NCI-H2081 treated with DMSO at 0.1 percent for 48 hours (cell line): ENCODE measurements at places on chromosomes 13 and 19.

GRCh38 chr13:72570019-72570418 is 157.4 kb downstream of the MZT1 start:
- DNase-seq: no peak

DNA sequence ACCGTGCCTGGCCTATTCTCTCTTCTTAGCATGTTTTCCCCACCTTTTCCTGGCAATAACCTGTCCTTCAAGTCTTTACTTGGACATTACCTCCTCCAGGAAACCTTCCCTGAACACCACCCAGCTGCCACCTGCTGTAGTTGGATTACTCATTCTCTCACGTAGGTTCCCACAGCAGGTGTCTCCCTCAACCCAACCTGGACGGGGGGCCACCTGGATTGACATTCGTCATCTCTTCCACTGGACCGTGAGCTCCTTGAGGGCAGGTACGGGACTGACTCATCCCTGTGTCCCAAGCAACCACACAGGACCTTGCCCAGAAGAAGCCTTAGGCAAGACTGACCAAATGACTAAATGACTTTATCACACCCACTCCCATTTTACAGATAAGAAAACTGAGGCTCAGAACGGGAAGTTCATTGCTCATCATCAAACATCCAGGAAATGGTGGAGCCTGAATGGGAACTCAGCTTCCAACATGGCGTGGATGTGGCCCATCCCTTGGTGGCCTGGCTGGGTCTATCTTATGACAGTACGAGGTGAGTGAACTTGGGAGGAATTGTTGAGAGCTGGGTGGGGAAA is 3.5 kb upstream of the KLK6 start:
- DNase-seq: no peak

GRCh38 chr19:13207237-13207845 is 57.1 kb downstream of the IER2 start:
- no peak for DNase-seq

DNA sequence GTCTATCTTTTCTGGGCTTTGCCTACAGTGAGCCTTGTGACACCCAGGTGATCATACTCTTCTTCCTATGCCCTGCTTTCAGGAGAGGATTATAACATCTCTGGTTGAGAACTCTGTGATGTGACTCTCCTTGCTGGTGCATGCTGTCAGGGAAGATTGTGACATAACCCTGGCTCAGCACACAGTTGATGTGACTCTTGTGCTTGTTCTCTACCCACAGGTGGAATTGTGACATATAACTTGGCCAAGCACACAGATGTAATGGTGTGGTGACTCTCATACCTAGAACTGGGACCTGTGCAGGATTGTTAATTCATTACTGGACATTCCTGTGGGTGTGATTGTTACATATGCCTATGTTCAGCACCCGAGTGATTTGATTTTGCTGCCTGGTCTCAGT is 21.7 kb upstream of the ZNF254 start:
- DNase-seq: no peak

DNA sequence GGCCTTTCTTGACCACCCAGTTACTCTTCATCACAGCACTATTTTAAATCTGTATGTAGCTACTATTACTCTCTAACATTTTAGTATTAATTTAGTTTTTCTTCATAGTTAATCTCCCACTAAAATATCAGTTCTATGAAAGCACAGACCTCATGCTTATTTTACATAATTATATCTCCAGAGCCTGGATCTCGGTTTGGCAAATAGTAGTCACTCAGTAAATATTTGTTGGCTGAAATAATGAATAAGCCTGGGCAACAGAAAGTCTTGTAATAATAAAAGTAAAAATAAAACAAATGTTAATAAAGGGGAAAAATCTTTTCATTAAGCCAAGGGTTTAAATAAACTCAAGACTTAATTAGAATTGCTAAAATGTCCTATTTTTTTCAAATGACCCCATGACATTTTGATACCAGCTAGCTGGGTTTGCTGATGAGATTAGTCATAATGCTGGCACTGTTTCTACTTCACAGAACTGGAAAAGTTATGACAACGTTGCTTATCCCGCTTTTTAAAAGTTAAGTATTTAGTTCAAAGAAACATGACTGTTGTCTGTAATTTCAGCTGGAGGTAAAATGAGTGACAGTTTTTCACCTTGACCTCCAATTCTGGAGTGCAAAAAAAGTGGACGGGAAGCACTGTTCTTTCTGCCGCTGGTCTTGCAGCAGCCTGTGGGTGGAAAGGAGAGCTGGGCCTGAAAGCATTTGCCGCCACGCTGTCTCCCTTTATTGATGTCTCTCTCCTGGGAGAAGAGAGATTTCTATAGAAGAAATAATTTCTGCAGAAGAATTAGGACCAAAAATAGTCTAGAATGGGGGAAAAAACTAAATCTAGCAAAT is 85.2 kb upstream of the SPATA13 start:
- no peak for DNase-seq

DNA sequence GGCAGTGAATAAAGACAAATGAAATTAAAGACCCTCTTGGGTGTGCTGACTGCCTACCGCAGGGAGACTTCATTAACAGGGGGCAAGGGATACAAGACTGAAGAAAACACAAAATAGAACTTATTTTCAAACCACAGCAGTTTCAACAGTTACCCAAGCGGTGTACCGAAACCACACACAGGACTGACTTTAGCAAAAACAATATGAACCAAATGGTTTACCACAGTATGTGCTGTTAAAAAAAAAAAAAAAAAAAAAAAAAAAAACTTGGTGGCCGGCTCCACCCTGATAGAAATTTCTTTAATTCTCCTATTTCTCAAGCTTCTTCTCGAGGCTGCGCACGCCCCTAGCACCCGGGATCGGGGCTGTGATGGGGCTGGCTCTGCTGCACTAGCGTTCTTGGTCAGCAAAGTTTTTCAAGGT is 42.6 kb downstream of the KLF2 start:
- no peak for DNase-seq

DNA sequence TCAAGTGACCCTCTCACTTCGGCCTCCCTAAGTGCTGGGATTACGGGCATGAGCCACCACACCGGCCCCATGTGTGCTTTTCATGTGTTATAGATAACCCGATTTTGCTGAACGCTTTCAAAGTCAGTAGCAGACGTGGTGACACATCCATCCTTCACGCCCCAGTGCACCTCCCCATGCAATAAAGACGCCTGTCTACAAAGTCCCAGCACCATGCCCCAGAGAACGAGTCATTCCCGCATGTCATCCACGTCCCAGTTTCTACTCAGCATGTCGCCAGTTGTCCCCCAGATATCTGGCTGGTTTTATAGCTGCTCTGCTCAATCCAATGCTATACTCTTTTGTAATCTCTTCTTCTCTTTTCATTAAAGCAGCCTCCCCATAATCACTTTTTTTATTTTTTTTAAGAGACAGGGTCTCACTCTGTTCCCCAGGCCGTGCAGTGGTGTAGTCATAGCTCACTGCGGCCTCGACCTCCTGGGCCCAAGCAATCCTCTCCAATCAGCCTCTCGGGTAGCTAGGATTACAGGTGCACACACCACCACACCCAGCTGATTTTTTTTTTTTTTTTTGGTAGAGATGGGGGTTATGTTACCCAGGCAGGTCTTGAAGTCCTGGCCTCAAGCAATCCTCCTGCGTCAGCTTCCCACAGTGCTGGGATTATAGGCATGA is 42.5 kb downstream of the DNM2 start:
- DNase-seq: no peak

DNA sequence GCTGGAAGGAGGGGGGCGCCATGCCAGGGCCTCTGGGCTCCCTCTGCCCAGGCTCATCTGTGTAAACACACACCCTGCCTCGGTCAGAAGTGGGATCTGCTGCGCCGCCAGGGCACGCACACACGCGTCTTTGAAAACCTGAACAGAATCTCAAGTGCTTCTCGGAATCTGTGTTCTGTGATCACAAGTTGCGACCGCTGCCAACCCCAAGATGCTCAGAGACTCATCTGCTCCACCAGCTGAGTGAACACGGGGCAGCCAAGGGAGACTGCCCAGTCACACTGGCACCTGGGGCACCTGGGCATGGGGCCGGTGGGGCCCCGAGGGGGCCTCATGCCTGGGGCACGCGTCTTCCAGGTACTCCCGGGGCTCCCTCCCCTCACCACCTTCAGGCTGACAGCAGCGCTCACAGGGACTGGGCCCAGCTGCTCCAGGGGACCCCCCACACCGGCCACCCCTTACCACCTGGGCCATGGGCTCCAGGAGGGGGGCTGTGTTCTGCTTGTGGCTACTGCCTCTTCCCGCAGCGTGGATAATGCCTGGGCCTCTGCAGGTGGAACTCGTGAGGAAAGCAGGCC is 59.0 kb downstream of the KLF2 start:
- DNase-seq: no peak

DNA sequence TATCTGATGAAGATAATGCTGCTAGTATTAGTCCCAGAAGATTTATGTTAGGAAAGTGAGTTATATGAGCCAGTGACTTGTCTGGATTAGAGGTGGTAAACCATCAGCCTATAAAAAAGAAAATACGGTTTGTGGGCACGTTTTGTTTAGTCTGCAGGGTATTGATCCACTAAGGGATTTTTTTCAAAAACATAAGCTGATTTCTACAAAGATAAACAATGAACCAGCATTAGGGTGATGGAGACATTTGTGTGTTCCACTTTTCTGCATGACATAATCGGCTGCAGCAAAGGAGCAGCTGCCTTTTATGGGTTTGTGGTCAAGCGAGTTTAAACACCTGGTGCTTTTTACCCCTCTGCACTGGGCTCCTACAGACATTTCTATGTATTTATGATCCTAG is 836.4 kb upstream of the GPC6 start:
- DNase-seq: peak; percentile 47

GRCh38 chr19:18969931-18970659 is 29.1 kb upstream of the HOMER3 start:
- no peak for DNase-seq

GRCh38 chr19:39590265-39590664 is 12.1 kb upstream of the LGALS13 start:
- DNase-seq: no peak

- no peak for DNase-seq
Measured at GRCh38 chr19:34017024-34017423, 155.3 kb upstream of the LSM14A start.
